ENCODE measurements at places on chromosomes 11 and 22.

GRCh38 chr11:109026891-109027489 lies 362.1 kb downstream of the DDX10 start:
- DNase-seq = no peak

GRCh38 chr11:98940913-98941312 lies 79.8 kb upstream of the CNTN5 start:
- no peak for DNase-seq

DNA sequence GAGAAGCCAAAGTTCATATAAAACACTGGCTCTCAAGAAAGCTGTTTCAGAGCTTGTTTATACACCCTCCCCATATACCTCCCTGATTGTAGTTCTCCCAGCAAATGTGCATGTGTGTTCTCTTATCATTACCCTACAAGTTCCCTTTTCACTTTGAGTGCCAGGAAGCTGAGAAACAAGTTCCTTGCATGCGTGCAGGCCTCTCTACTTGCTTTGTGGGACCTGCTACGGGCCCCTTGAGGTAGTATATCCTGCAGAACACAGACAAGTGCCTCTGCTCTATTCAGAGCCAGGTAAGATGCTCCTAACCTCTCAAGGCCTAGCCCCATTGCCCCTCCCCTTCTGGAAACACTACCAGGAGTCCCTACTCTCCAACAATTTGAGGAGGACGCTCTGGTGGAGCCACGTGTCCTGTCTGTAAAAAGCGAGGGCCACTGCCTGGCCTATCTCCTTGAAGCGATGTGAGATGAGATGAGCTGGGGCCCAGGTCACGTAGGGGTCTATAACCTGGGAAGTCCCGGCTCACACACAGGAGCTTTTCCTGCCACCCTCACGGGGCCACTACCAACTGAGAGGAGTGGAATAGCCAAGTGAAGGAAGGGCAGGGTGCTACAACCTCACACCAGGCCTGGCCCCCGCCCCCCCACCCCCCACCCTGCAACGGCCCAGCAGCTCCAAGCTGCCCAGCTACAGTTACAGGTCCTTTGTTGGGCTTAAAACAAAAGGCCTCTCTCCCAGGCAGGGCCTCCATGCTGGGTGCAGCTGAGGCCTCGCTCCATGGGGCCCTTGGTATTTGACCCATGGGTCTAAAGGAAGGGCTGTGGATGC lies 2.6 kb upstream of the ATP5MGL start:
- DNase-seq = no peak

DNA sequence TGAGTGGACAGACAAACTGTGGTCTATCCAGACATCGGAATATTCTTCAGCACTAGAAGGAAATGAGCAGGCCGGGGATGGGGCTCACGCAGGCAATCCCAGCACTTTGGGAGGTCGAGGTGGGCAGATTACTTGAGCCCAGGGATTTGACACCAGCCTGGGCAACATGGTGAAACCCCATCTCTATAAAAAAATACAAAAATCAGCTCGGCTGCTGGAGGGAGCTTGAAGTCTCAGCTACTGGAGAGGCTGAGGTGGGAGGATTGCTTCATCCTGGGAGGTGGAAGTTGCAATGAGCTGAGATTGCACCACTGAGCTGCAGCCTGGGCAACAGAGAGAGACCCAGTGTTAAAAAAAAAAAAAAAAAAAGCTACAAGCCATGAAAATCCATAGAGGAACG lies 8.0 kb upstream of the CTSD start:
- no peak for DNase-seq

DNA sequence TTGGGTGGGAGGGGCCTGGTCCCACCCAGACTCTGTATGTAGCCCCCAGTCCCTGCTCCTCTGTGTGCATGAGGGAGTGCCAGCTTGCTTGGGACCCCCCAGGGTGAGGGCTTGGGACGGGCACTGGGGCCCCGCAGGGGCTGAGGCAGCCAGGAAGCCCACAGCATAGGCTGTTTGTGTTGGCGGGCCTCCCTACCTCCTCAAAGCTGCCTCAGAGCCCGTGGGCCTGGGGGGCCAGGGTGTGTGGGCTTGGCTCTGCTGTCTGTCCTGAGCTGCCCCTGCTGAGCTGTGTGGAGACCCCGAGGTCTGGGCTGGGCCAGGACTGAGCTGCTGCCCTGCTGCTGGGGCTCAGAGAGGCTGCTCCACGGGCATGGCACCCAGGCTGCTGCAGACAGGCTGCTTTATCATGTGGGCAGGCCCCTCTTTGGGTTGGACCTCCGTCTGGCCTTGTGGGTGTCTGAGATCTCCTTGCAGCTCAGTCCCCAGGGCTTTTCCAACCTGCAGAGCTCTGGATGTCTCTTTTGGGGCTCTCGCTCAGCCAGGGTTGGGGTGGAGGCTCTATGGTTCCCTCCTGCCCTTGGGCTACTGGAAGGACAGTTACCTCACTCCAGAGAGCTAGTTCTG lies 3.3 kb downstream of the TSPAN4 start:
- no peak for DNase-seq

GRCh38 chr11:96275801-96276594 lies 67.0 kb downstream of the MAML2 start:
- no peak for DNase-seq

GRCh38 chr11:117970400-117971024 lies 15.7 kb upstream of the IL10RA start:
- DNase-seq = no peak

DNA sequence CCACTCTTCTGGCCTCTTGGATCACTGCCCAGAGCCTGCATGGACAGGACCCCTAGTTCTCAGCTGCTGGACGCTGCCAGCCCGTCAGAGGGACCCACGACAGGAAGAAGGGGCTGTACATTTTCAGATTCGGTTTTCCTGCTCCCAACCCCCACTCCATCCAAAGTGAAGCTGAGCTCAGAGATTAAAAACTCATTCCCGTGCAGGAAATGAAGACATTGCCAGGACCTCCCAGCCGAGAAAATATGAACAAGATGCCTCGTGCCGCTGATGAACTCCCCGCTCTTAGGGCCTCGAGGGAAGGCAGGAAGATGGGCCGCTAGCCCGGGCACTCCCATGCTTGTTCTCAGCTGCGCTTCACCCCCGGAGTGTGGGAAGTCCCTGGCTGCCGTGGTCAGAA lies 36.1 kb downstream of the RPUSD4 start:
- no peak for DNase-seq

Data from activated naive CD8-positive, alpha-beta T cell treated with anti-CD3 and anti-CD28 coated beads, Interleukin-2, amount 50 U/mL, for 16 hours (primary cell).